NCI-H226 (cell line): ENCODE measurements at places on chromosomes 4 and X.

GRCh38 chrX:18894156-18894555, 89.8 kb downstream of the PHKA2 start:
- no peak for DNase-seq

DNA sequence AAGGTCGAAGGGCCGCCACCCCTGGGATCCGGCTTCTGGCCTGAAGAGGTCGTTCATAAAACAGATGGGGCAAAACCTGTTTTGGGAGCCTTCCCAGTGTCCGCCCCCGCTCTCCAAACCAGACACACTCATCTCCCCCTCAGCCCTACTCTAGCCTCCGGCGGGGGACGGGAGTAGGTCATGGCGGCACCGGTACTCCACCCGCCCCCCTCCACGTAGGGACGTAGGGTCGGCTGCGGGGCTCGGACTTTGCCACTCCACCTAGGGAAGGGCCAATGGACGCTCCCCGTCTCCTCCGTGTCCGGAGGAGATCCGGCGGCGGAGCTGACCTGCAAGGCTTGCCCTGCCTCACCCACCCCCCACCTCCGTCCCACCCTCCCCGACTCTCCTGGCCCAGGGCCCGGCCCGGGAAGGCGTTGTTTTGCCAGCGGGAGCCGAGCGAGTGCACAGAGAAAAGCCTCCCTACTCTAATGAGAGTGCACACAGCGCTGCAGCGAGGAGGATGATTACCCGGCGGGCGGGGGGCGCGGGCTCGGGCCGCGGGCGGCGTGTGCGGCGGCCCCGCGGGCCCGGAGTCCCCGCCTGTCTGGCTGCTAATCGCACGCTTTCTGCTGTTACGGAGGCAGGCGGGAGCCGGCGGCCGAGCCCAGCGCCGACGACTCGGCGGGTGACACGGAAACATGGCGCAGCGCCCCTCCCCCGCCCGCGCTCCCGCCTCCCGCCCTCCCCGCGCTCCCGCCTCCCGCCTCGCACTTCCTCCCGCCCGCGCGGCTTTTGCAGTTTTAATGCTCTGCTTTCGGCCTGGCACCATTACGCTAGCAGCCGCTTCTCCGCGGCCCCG, 8.3 kb upstream of the BCOR start:
- peak; percentile 28 for DNase-seq

GRCh38 chrX:104953251-104953650, 267.2 kb downstream of the TEX13A start:
- no peak for DNase-seq

DNA sequence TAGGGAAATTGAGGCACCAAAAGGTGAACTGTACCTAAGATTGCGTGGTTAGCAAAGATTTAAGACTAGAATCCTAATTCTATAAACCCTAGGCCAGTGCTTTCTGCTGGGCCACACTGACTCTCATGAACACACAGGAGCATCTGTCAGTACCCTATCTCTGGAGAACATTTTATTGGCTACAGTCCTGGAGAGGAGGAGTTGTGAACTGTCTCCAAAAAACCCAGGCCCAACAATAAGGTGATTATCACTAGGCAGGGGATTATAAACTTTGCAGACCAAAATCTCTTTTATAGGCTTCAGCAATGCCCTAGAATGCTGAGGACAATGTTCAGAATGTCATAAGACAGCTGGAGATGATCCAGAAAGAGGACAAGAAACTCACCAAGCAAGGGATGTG, 24.1 kb downstream of the OPHN1 start:
- DNase-seq: no peak

GRCh38 chrX:102930990-102931756, 5.9 kb upstream of the RAB40AL start:
- no peak for DNase-seq

DNA sequence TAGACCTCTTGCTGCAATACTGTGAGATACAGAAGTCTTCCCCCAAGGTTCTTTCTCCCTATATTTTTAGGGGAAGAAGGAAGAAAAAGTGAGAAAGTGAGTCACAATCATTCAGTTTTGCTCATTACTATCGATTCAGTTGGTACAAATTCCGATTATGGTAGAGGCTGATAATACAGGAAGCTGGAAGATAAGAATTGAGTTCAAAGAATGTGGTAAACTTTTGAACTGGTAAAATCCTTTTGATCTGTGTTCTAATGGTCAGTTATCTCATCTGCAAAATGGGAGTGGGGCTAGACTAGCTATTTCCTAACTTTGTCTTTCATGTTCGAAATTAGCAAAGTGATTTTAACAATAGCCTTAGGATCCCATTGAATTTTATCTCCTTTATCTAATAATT, 101.4 kb upstream of the FAT1 start:
- no peak for DNase-seq

DNA sequence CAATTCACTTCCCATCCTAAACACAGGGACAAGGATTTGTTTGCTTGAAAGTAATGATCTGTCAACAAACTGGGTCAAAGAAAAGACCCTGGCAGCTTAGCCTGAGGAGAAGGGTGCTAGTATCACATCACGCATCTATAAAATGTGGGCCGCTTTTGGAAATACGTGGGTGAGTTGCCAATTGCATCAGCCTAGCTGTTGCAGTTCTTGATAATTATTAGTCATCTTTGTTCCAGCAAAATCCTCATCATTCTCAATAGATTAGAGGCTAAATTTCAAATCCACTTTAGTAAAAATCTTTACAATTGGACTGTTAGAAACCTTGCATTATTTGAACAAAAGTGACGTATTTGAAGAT, 33.6 kb upstream of the TAPT1 start:
- DNase-seq: no peak

GRCh38 chr4:128787509-128788311, 21.8 kb upstream of the JADE1 start:
- DNase-seq: no peak

DNA sequence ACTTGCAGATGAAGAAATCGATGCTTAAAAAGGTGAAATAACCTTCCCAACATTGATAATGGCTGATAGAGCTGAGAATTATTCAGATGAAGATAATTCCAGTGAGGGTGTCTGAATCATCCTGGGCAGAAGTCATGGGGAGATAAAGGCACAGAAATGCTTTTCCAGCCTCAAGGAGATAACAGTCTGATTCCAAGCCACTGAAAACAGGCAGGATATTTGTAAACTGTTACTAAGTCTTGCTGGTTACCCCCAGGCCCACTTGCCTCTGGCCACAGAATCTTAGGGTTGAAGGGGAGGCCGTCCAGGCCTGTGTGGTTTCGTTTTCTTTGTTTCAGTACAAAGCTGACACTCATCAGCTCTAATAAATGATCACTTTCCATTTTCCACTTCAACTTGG, 158.5 kb downstream of the SH3KBP1 start:
- DNase-seq: peak; percentile 69

DNA sequence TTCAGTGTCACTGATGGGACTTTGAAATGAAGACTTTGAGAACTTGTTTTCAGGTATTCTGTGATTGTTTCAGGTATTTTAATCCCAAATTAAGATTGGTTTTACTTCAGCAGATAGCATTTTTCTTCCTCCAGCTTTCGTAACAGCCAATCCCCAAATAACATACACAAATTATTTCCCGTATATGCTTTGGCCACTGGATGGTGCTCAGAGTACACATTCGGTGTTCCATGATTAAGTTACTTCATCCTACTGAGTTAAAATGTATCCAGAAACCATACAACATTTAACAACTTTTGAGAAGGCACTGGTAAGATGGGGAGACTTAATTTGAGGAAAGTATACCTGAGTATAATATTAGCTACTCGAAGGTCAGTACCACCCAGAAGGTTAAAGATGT, 233.4 kb upstream of the FAM47A start:
- DNase-seq: no peak

- no peak for DNase-seq
Observed at GRCh38 chrX:129759576-129760061, 20.1 kb upstream of the SASH3 start.

- DNase-seq: no peak
Observed at GRCh38 chr4:69689599-69689998, 36.6 kb upstream of the UGT2A1 start.

DNA sequence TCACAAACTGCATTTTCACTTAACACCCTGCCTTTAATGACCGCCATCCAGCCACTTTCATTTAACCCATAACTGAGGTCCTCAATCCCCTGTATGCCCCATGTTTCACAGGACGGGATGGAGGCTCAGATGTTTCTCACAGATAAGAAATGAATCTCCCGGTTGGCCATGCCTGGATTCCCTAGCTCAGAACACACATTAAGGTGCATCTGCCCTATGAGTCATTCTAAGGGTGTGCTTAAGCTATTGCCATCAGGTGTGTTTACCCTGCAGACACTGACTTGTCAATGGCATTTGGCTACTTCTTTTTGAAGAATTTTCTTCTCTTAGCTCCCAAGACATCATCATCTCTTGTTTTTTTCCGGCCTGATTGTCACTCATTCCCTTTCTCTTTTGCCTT, 222.6 kb upstream of the SMIM31 start:
- DNase-seq: no peak

- DNase-seq: no peak
Observed at GRCh38 chr4:69214716-69215115, at the start of gene UGT2B11. TSS of gene UGT2B11 (minus strand) at chr4:69214748. CDS start at chr4:69214722, 26 bp downstream.

GRCh38 chrX:148806145-148806870, 305.9 kb downstream of the AFF2 start:
- DNase-seq: no peak

DNA sequence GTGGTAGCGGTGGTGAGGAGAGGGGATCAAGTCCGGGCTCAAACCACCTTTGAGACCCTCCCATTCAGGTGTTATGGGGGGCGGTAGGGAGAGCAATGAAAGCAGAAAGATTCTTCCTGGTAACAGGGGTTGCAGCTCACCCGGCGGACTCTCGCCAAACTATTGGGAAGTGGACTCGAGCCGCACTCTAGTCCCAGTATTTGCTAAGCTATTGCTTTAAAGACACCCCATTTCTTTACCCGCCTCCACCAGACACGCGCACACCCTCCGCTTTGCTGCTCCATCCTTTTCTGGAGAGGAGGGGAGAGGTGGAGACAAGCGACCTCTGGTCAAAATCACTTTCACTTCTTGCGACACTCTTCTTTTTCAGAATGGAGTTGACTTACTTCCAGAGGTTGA, 625 bp upstream of the GABRA4 start:
- no peak for DNase-seq

DNA sequence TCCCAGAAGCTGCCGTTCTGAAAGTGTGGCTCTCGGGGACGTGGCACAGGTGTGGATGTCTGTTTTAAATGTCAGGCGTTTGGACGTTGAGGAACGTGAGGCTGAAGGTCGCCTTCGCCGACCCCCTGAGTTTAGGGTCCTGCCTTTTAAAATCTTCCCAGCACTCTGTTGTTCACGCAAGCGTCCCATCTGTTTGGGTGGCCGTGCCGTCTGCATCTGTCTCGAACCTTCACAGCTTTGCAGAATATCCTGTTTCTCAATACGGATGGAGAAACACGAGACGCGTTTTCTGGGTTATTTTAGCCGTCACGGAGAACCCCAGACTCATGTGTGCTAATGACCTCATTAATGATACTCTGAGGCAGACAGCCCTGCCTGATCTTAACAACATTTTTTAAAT, 31.5 kb downstream of the SHOX start:
- DNase-seq: no peak

GRCh38 chr4:123325241-123325681, 71.3 kb upstream of the SPRY1 start:
- DNase-seq: no peak

DNA sequence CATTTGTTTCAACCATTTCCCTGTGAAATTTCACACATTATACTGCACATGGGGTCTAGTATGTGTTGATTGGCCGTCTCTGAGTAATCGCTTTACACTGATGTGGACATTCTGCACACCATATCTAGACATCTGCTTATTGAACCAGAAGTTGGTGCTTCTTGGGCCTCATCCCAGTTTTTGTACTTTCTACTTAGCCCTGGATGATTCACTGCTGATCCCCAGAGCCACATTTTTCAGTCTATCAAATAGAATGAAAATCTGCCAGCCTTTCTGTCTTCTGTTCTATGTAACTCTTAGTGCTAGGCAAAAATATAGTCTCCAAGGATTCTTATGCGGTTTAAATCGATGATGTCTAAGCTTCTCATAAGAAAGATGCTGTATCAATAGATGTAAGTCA, 40.5 kb upstream of the RELL1 start:
- peak; percentile 55 for DNase-seq

GRCh38 chr4:174764105-174764729, 64.8 kb downstream of the GLRA3 start:
- no peak for DNase-seq

DNA sequence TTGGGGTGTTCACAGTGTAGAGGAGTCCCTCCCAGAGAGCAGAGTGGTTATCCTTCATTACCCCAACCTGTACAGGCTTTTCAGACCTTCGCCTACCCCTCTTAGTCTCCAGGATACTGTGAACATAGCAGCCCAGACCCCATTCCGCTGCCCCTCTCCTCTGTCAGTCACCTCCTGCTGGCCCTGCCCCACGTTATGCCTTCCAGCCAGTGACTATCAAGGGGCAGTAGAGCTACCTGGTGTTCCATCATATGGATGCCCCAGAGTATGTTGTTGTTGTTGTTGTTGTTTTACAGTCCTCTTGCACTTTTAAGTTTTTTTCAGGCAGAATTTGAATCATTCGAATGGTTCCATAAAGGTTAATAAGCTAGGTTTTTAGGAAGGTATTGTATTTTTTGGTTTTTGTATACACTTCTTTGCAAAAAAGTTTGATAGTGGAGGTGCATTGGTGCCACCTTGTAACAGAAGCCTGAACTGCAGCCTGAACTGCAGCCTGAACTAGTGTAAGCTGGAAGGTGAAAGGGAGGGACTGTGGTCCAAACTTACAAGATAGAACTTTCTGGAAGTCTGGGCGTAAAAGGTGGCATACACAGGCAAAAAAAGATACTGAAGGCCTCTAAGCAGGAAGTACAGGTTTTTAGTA, 101.4 kb upstream of the RAB40AL start:
- no peak for DNase-seq

- DNase-seq: peak; percentile 65
Observed at GRCh38 chr4:4284827-4285618, 4.9 kb downstream of the LYAR start.

GRCh38 chrX:150361777-150362351, 1.3 kb upstream of the MAMLD1 start:
- peak; percentile 35 for DNase-seq

GRCh38 chr4:133801883-133802282, 399.7 kb downstream of the PABPC4L start:
- no peak for DNase-seq

DNA sequence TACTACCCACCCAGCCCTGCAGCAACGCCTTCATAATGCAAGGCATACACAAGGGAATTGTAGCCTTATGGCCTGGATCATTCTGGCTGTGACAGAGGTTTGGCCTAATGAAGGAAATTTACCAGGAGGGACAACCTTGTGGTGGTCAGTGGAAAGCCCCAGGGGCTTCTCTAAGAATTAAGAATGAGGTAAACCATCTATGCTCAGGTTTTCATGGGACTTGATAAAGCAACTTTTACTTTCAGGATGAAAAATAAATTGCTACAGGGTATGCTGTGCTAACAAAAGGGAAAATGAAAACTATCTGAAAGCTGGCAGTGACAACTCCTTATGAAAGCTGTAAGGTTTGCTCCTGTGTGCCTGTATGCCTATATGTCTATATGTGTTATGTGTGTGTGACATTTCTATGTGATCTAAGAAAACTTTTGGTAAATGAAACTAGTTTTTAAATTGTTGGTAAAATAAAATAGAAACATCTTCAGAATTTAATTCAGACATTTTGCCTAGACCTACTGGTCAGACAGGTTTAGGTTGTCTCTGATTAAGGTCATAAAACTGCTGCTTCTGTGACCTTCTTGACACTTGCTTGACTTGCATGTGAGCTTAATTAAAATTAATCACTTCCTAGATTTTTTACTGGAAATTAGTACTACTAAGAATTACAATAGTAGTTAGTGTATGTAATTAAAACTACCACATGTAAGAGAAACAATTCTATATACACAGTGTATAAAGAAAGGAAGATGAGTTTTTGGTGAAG, 19.9 kb upstream of the TXK start:
- DNase-seq: no peak

GRCh38 chr4:72302981-72303704, 265.9 kb downstream of the ADAMTS3 start:
- no peak for DNase-seq
